RKO (cell line): ENCODE measurements at places on chromosomes 12 and 14.

- no peak for DNase-seq
Observed at GRCh38 chr12:11711651-11712327, 62.3 kb downstream of the ETV6 start.

GRCh38 chr14:24167469-24168114 is 4.3 kb upstream of the REC8 start:
- no peak for DNase-seq

DNA sequence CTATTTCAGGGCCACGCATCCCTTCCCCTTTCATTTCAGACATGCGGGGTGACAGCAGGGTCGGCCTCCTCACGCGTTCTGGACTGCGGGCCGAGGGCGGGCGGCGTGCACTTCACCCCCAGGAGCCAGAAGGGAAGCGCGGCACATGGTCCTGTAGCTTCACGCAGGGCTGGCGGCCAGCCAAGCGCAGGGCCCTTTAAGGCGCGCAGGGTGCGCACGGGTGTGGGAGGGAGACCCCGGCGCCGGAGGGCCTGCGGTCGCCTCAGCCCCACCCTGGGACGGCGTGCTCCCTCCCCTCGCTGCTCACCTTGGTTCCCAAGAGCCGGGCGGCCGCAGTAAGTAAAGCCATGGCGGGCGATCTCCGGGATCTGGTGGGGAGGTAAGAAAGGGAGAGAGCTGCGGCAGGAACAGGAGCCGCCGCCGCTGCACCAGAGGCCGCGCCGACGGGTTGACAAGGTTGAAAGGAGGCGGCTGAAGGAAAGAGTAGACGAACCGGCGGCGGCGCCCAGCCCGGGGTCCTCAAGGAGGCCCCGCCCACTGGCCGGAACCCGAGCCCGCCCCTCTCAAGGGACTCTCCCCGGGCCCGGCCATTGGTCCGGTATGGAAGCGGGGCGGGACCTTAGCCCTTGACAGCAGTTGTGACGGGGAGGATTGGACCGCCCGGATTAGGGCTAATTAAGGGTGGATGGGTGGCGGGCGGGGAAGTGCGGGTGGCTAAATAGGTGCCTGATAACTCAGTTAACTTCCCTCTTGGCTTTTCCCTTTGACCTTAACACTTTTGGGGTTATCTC is at the start of gene CS:
TSS of gene CS (minus strand) at position 478 of the 791 bp plus-strand sequence. CDS start at position 349, 129 bp downstream.
- DNase-seq: peak; percentile 98

DNA sequence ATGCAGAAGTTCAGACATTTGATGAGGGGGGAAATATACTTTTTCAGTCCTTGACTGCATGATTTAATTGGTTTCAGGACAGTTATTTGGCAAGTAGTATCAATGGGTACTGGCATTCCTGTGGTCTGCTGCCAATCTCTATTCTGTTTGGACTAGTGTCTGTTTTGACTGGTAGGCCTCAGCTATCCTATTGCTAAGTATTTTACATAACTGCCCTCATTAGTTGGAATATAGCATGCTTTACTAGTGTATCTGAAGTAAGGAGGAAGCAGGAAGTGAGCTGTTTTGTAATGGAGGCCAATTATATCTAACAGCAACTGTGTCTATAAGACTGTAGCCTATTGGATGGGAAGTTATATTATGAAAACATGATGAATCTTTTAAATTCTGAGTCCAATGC is 104.3 kb downstream of the FLRT2 start:
- DNase-seq: no peak

GRCh38 chr14:36773558-36773957 is 111.9 kb downstream of the PAX9 start:
- DNase-seq: peak; percentile 31

DNA sequence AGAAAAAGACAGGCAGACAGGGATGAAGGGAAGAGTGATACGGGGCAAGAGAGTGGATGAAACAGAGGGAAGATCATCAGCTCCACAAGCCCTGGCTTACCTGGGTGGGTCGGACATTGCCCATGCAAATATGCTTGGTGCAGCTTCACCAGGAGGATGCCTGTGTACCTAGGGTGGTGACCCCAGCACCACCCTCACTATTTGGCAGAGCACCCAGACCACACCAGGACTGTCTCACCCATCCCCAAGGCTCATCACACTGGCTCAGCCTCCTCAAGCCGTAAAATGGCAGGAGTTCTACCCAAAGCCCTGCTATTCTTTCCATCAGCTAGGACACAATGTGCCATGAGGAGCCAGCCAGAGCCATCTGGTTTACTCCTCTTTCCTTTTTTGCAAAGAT is 3.0 kb downstream of the GALNT8 start:
- no peak for DNase-seq

- no peak for DNase-seq
Observed at GRCh38 chr12:3295646-3296408, 195.2 kb upstream of the PRMT8 start.

DNA sequence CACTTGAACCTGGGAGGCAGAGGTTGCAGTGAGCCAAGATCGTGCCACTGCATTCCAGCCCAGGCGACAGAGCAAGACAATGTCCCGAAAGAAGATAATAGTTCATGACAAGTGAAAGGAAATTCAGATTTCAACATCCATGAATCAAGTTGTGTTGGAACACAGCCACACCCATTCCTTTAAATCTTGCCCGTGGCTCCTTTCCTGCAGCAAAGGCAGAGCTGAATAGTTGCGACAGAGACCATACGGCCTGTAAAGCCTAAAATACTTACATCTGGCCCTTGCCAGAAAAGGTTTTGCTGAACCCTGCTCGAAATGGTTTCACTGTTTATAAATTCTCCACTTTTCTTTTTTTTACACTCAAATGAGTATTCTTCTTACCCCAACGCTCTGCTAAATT is 17.7 kb upstream of the ITPK1 start:
- DNase-seq: no peak

DNA sequence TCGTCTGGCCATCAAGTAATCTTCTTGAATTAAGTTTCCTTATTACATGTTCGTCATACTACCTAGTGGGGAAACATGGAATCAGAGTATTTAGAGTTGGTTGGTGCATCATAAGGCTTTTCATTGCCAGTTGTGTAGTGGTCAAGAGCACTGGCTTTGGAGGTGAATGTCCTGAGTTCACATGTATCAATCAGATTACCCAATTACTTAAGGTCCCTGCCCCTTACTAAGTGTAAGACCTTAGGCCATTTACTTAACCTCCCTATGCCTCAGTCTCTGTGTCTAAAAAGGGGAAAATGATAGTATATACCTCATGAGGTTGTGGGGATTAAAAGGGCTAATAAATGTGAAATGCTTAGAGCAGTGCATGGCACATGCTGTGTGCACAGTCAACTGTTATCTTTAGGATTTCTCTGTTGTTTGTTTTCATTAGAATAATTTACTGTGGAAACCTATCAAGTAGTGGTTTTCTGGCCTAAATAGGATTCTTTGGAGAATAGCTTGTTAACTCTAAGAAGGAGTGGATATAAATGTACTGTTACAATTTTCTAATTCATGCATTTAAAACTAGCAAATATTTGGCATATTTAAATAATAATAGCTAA is 27.0 kb downstream of the MSRB3 start:
- no peak for DNase-seq

DNA sequence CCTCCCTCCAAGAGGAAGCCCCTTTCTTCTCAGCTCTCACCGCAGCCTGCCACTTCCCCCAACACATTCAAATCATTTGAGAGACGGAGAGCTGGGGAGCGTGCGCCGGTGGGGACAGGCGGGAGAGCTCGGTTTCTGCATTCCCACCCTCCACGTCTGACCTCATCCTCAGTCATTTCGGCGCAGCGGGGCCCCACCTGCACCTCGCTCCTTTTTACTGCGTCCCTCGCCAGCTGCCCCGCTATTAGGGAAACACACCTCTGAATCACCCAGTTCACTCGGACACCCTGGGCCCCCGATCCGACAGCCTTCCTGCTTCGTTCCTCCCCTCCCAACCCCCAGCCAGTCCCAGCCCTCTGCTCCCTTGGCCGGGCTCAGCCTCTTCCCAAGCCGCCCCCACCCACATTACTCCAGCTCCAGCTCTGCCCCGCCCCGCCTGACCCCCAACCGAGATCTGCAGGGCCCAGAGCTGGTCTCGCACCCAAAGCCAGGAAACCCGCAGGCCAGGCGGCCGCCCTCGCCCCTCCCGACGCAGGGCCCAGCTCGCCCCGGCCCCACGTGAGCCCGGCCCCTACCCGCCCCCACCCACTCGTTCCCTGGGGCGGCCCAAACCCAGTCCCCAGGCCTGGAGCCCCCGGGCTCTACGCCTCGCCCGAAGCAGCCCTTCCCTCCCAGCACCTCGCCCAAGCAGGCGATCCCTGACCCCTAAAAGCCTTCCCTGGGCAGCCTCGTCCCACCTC is 783 bp downstream of the CORO1C start:
- DNase-seq: peak; percentile 97

GRCh38 chr12:113994051-113994450 is 27.9 kb upstream of the RBM19 start:
- DNase-seq: no peak

DNA sequence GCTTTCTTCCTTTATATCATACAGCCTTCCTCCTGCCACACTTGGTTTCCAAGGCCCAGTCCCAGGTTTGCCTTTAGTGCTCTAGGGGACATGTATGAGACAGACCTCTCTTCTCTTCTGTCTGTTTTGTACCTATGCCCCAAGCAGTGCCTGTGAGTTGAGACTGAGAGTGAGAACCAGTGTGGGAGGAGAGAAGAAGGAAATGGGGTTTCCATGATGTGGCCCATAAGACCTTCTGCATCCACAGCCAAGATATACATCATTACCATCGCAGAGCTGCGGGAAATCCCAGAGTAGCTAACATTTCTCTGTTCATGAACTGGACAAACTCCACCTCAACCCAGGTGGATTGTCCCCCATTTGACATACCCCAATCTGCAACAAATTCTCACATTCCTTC is 2.8 kb downstream of the TESPA1 start:
- DNase-seq: no peak

GRCh38 chr12:51087818-51088217 is 4.4 kb upstream of the CSRNP2 start:
- no peak for DNase-seq

DNA sequence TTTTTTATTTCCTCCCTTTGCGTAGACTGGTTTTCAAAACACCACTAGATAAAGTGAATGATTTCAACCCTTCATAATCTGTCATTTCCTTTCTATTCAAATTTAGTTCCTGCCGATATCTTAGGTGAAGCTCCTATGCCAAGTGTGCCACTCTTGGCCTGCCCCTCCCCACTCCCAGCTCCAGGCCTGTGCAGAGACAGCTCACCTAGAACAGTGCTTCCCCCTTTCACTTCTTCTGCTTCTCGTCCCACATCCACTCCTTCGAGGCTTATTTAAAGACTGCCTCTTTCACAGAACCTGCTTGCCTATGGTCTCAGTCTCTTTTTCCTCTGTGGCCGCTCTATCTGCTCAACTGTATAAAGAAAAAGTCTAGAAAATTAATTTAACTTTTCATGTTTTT is 473.8 kb downstream of the RAD51B start:
- DNase-seq: no peak

GRCh38 chr14:100122481-100123223 is 36.8 kb downstream of the DEGS2 start:
- no peak for DNase-seq
